Brain microvascular endothelial cell (primary cell): ENCODE measurements at places on chromosomes 13 and 19.

DNA sequence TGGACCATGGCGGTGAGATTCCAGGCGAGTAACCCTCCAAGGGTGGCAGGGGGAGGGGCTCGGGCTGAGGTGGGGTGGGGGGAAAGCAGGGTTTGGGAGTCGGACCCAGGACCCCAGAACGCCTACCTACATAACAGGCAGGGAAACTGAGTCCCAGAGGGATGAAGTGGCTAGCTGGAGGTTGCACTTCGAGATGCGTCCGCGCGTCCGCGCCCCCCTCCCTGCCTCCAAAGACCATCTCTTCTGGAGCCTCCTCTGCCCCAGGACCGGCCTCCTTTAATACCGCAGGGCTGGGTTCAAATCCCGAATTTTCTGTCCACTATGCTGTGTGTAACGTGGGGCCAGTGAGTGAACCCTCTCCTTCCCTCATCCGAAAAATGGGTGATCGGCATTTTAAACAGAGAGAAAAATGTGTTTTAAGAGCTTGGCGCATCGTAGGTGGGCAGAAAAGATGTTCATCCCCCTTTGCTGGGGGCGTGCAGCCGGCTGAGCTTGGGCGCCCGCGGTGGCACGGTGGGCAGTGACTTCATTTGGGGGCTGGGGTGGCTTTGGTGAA, 13.8 kb downstream of the TJP3 start:
- DNase-seq, result no peak

DNA sequence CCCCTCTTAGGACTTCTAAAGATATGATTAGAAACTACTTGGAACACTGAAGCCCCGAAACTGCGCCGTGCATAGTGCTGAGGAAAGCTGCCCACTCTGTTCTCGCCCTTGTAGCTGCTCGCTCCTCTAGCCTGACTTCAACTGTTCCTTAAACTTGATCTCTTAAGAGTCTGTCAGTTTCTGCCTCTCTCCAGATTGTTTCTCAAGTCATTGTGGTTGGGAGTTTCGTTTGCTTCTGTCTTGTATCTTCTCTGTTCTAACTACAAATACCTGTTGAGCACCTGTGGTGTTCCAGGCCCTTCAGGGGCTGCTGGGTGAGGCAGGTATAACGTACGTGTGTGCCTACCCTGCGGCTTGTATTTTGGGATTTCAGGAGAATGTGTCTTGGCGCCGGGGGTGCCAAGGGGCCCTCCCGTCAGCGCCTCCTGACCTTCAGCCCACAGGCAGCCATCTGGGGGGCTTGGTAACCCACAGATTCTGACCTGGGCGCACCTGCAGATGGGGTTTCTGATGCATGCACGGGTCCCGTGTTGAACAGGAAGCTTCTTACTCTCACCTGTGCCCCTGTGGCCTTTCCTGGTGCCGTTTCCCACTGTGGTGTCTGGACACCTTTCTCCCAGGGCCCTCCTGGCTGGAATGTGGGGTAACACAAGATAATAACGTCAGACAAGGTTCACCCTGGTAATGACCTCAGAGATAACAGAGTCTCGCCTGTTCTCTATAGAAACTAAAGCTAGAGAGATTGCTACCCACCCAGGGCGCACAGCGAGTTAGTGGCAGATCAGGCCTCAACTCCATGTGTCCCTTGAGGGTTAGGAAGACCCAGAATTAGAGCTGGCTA, 17.2 kb upstream of the DCUN1D2 start:
- no peak for DNase-seq

DNA sequence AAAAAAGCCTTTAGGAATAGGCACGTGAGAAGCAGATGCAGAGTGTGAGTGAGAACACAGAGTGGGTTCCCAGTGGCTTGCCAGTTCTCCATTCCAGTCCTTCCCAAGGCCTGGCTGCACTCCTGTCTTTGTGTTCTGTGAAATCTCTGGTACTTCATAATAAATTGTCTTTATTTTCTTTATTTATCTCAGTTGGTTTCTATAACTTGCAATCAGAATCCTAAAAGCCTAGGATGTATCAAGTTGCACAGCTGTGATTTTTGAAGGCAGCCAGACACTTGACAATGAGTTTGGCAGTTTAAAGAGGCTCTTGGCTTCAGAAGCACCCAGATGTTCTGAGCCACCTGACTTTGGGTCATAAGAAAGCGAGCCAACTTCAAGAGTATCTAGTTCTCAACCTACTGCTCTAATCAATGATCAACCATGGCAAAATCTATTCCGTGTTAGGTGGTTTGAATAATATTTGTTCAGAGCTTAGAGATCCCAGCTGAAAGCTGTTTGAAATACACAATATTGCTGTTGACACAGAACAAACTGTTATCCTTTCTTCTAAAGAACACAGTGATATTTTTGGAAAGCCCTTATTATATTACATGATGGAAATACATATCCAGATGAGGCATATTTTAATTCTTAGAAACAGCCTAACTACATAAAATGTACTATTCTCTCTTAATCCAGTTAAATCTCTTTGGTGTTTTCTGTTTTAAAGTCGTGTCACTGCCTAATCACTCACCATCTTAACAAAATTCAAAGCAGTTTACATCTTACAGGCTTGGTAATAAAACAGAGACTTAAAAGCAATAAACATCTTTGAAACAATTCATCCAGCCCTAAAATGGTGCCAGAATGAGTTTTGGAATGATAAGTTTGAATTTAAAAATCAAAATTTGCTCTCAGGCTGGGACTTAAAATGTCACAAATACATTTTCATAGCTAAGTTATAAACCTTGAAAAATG, 483.0 kb upstream of the NBEA start:
- DNase-seq, result no peak

DNA sequence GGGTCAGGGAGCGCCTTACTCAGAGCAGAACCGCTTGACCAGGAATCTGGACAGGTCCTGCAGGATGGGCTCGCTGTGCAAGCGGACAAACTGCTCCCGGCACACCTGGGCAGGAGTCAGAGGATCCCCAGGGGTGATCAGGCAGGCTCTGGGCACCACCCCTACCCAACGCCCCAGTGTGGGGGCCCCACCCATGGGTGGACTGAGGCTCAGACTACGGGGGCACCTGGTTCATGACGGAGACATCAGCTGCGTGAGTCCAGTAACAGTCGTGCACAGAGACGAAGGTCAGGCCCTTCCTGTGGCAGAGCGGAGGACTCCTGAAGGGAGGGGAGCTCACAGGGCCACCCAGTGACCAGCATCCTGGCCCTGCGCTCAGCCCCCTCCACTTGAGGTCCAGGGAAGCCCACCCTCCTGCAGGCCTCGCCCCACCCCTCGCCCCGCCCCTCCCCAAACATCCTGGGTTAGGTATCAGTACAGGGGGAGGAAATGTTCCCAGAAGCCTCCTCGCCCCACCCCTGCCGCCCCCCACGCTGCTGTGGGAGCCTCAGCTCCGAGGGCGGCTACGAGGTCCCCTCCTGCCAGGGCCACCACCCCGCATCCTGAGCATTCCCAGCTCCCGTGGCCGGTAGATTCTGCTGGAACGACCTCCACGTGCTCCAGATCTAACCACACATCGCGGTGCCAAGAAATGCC, 15.6 kb downstream of the POLRMT start:
- DNase-seq, result no peak

GRCh38 chr13:42796747-42797356, 15.5 kb downstream of the FAM216B start:
- DNase-seq, result no peak

- peak; percentile 24 for DNase-seq
Observed at GRCh38 chr13:96544957-96545356, 449.3 kb downstream of the OXGR1 start.

- DNase-seq, result no peak
Observed at GRCh38 chr19:11658970-11659369, 61.7 kb downstream of the ZNF627 start.

GRCh38 chr13:40187841-40188591, 478.4 kb downstream of the FOXO1 start:
- no peak for DNase-seq

GRCh38 chr13:78978381-78978998, 319.5 kb upstream of the OBI1 start:
- peak; percentile 68 for DNase-seq

DNA sequence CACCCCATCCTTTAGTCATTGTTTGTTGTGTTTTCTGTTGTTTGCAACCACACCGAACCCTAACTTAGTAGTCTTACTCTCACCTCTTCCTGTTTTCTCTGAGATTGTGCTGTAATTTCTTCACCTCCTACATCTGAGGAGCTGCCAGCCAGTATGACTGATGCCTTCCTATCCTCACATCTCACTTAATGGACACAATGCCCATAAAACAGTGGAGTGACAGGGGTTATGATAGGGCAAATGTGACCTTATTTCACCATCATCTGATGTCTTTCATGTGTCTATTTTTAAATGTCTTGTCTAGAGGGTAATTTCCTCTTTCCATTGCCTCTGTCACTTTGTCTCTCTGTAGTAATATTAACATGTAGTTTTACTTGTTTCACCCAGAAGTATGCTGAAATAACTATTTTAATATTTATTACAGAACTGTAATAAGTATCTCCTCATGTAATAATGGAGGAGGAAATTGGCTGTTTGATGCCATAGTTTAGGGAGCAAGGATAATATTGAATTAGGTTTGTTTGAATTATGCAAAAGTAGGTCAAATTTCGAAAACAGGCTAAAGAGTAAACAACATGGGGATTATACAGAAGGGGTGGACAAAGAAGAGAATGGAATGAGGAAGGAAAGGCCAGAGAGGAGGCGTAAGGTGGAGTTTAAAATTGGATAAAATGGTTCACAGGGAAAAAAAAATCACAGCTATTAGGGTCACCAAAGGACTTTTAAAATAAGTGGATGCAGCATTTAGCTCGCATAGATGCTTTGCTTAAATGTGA, 103.5 kb upstream of the SPRY2 start:
- no peak for DNase-seq

GRCh38 chr13:32036126-32036695, 4.6 kb downstream of the FRY start:
- no peak for DNase-seq
